ENCODE measurements at places on chromosomes 12 and 14.

GRCh38 chr12:116121453-116121871, 156.0 kb downstream of the MED13L start:
- DNase-seq: no peak

DNA sequence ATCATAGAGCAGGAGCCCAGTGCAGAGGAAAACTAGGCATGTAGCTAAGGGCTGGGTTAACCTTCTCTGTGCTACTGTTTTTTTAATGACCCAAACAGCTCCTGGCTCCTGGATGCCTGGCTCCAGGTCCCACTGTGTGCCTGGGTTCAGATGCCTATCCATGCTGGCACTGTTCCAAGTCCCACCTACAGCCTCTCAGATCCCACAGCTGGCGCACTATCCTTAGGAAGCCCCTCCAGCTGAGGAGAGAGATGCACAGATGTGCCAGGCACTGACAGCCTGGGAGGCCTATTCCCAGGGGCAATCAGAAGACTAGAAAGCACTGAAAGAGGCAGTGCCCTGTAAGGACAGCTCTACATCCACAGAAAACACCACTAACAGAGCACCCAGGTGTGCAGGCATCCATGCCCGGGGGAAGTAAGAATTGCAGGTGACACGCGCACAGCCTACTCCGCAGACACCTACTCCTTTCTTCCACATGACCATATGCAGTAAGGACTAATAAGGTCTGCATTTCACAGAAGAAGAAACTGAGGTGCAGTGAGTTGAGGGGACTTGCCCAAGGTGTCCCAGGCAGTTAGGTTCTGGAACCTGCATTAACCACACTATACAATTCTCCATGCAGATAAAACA, 51.2 kb downstream of the PITPNM2 start:
- no peak for DNase-seq

GRCh38 chr12:120381752-120382419, 12.9 kb upstream of the MSI1 start:
- no peak for DNase-seq

DNA sequence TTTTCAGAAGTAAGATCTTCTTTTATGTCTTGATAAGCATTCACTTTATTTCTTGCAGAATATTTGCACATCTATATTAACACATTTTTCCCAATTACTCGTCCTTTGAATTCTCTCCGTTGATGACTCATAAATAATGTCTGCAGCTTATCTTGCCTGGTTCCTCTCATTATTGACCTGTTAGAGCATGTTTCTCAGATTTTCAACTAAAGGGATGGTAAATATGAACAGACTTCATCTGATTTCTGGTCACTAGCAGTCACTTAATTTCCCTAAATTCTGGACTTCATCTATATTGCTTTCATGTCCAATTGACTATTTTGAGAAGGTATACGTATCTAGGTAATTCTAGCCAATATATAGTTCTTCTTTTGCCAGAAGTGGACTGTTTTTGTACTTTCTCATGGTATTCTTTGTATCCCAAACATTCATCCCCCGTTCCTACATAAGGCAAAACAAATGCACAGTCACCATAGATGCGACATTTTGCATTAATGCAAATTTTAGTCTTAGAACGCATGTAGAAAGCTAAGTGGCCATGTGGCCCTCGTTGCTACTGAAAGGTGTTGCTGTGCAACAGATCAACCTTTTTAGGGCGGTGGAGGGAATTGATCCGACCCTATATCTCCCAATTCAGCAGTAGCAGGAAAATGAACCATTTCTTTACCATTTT, 6.2 kb downstream of the PIK3C2G start:
- no peak for DNase-seq

DNA sequence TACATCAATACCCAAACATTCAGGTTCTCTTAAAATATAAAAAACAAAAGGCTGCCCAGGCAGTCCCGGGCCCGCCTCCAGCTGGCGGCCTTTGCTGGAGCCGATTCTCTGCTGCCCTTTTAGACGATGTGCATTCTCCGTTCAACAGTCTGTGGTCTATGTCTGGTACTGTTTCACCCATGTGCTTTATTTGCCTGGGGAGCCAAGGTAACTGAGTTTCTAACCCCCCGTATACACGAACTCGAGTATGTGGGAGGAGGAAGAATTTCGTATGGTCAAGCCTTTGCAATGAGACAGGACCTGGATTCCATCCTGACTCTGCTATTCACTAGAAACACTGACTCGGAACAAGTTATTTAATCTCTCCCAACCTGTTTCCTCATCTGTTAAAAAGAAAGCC, 54.1 kb upstream of the GPR68 start:
- DNase-seq: no peak

All from activated T-helper 1 cell treated with Interleukin-2 at 50 U/mL for 16 hours (primary cell).